Activated effector memory CD4-positive, alpha-beta T cell treated with Interleukin-2 at 50 U/mL for 16 hours (primary cell): ENCODE measurements at places on chromosomes 12 and 14.
A peak's percentile ranks its signal among the peaks of the same experiment; 100 is the strongest.

DNA sequence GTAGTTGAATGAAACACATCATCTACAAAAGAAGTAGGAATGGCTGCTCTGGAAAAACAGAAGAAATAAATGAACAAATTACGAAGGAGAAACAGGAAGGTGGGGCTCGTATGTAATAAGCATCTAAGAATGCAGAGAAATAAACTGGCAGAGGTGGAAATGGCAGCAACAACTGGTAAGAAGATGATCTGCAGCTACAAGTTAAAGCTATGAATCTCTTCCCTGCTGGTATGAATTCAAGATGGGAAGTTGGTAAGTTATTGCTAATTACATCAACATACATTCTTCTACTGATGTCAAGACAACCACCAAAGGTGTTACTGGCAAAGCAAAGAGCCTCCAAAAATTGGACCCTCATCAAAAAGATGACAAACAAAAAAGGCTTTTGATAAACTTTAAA is 59.8 kb downstream of the HECTD4 start:
- no peak for DNase-seq

DNA sequence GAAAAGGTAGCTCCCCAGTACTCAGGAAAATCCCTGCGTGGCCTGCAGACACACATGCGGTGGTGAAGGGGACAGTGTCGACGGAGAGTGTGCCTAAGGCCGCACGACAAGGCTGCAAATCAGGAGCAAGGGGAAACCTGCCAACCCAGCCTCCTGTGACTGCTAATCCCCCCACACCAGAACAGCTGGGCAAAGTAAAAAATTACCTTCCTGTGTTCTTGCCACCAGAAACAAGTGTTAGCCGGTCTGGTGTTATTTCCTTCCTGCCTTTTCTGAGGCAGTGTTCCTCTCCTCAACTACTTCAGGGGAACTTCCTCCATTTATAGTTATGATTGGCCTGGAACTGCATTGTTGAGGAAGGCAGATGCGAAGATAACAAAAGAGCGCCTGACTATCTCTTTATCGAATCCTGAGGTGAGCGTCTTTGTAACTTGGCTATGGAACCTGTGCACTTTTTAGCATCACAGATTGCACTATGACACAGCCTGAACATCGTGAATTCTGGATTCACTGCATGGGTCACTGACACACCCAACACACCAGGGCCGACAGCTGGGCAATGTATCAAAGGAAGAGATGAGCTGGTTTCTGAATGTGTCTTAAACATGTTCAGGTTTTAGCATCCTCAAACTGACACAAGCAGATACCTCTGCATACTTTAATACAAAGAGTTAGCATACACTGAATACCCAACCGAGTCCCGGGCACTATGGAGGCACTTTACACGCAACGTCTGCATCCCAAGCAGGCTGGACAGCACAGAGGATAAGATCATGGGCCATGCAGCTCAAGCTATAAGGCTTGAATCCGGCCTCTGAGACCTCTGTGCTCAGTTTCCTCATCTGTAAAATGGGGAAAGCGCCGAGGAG is 28.9 kb downstream of the SLC15A4 start:
- no peak for DNase-seq

- no peak for DNase-seq
Measured at GRCh38 chr14:55604900-55605418, 25.0 kb downstream of the KTN1 start.

- no peak for DNase-seq
Measured at GRCh38 chr12:6894321-6894720, 10.3 kb upstream of the LRRC23 start.

- no peak for DNase-seq
Measured at GRCh38 chr14:52481864-52482263, 70.4 kb downstream of the TXNDC16 start.

- no peak for DNase-seq
Measured at GRCh38 chr12:3809357-3810015, 56.6 kb upstream of the CRACR2A start.

DNA sequence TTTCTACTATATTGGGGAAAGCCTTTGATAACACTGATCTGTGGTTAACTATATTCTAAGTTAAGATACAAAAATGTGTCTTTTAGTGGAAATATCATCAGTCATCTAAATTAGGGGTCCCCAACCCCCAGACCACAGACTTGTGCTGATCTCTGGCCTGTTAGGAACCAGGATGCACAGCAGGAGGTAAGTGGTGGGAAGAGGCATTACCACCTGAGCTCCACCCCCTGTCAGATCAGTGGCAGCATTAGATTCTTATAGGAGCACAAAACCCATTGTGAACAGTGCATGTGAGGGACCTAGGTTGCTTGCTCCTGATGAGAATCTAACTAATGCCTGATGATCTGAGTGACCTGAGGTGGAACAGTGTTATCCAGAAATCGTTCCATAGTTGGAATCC is 28.3 kb upstream of the LIN7A start:
- DNase-seq, result no peak

DNA sequence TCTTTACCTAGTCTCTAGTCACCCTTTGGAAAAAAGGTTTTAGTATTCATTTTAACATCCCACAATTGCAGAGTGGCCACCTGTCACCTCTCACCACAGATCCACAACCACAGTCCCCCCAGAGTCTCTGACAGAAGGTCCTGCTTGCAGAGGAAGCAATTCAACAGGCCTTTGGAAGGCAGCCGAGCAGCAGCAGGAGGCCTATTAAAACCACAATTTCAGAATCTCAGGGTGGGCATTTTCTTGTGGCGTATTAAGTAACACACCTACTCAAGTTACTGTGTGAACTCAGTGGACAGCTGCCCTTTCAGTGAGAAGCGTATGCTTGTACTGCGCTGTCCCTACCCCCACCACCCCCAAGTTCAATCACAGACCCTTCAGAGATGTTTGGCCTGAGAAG is 234.0 kb upstream of the HMGA2 start:
- no peak for DNase-seq

GRCh38 chr12:99147130-99147529 is 500.4 kb upstream of the GARIN6 start:
- DNase-seq, result no peak

DNA sequence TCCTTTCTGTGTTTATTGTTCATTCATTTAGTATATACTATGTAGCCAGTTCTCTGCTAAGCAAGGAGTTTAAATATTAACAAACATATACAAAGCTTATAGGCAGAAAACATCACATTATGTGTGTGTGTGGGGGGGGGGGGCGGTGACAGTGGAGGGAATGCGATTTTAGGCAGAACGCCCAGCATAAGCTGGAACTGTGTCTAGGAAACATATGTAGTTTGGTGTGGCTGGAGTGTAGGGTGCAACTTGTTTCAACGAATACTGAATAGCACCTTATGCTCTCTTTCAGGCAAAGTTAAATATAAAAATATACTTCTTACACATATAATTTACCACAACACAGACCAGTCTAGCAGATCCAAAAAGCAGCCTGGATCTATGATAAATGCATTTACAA is 980.6 kb downstream of the SLC6A15 start:
- DNase-seq, result no peak

- DNase-seq, result no peak
Measured at GRCh38 chr12:12755923-12756322, 29.5 kb upstream of the APOLD1 start.

DNA sequence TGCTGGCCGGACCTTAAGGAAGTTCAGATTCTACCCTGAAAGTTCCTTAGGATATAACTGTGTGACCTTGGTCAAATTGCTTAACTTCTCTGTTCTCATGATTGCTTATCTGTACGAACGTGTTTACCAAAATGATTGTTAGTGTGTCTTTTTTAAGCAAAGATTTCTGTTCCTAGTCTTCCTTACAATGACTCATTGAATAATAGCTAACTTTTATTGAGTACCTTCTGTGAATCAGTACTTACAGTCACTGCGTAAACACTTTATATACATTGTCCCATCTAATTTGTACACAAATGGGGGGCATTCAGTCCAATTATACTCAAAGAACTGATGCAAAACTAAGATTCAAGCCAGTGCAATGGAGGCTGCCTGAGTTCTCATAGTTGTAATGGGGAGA is 4.2 kb upstream of the TMEM30B start:
- no peak for DNase-seq

GRCh38 chr12:106646472-106646871 is 63.7 kb downstream of the RFX4 start:
- no peak for DNase-seq

GRCh38 chr12:49552425-49552824 is 13.6 kb downstream of the KCNH3 start:
- no peak for DNase-seq

- no peak for DNase-seq
Measured at GRCh38 chr14:39683691-39684260, 251.5 kb upstream of the FBXO33 start.

- DNase-seq, result no peak
Measured at GRCh38 chr14:89078021-89078795, 253.8 kb downstream of the TTC8 start.

DNA sequence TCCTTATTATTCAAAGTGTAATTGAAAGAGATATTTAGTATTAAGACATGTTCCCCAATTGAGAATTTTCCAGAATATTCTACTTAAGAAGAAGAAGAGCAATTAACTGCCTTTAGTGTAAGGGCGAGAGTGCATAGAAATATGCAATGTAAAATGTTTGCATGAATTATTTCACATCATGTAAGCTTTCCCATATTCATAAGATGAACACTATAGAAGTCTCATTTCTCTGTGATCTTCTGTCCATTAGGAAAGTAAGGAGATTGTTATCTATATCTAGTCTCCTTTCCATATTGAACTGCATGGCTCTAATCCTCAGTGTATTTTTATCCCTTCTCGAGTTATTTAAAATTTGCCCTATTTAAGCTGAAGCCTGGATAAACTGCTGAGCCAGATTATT is 17.1 kb upstream of the FGD4 start:
- no peak for DNase-seq

DNA sequence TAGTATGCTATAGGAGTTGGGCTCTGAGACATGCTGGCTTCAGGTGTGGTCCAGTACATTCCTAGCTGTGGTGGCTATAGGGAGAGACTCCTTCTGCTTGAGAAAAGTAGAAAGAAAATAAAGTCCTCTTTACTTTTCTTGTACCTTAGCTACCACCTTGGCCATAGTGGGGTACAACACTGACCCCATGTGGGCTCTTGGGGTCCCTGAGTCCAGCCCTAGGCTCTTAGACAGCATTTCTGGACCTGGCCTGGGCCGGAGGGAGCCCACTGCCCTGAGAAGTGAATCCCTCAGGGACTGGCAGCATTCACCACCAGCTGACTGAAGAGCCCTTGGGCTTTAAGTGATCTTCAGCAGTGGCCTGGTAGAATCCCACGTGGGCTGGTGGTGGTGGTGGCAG is 143.1 kb downstream of the SYT10 start:
- DNase-seq, result no peak

GRCh38 chr14:38808734-38809455 is 294.1 kb downstream of the SEC23A start:
- DNase-seq, result no peak

DNA sequence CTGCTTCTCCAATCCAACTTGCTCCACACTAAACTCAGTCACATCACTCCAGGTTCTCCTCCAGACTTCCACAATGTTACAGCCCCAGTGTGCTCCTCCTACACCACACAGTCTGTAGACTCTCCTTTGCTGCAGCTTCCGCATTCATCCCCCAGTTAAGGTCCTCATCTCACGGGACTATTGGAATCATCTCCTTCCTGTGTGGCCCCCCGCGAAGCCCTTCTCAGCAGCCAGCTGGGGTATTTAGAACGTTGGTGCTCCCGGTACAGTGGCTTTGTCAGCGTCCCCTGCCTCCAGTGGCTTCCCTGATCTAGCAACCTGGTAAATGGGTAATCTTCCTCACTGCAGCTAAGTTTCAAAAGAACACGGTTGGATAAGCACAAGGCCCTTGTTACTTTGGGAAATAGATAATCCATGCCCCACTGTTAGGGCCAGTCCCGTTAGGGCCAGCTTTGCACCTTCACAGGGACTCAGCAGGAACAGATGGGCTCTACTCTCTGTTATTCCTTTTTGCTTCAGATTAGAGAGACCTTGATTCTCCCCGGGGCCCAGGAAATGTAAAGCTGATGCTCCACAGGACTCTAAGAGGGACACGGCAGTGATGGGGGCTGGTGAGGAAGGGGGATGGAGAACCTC is 823 bp upstream of the TSPAN11 start:
- no peak for DNase-seq

- DNase-seq, result peak; percentile 74
Measured at GRCh38 chr12:10212739-10213131, at the start of gene GABARAPL1. GABARAPL1 (plus strand) TSS chr12:10212877; CDS start chr12:10213130, 253 bp downstream.

- no peak for DNase-seq
Measured at GRCh38 chr12:122023339-122024131, 1.9 kb downstream of the BCL7A start.

DNA sequence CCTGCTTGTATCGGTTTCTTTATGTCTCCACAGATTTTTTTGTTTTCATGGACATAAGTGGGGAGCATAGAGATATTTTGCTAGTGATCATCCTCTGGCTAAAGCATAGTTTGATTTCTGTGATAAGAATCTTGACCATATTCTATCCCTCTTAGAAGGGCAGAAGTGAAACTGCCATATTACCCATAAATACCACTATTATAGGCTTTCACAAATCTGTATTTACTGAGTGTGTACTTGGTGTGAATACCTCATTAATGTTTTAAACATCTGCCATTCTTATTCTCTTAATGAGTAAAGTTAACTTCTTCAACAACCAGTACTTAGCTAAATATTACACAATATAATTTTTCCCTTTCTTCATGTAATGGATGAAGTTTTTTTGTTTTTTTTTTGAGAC is 16.1 kb downstream of the WNK1 start:
- DNase-seq, result no peak
